Smooth muscle cell of the brain vasculature (primary cell): ENCODE measurements at places on chromosomes 5 and 9.

DNA sequence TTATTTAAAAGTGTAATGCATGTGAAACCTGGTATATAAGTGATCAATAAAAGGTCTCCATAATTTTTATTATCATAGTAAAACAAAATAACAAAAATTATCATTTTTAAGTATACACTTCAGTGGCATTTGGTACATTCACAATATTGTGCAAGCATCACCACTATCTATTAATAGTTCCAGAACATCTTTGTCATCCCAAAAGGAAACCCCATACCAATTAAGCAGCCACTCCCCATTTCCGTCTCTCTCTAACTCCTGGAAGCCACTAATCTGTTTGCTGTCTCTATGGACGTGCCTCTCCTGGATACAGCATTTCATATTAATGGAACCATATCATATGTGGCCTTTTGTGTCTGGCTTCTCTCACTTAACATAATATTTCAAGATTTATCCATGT is 7.6 kb downstream of the OLFML2A start:
- no peak for DNase-seq

- no peak for DNase-seq
These were observed 196.4 kb downstream of the CDK5RAP2 start for GRCh38 chr9:120383611-120383998.

DNA sequence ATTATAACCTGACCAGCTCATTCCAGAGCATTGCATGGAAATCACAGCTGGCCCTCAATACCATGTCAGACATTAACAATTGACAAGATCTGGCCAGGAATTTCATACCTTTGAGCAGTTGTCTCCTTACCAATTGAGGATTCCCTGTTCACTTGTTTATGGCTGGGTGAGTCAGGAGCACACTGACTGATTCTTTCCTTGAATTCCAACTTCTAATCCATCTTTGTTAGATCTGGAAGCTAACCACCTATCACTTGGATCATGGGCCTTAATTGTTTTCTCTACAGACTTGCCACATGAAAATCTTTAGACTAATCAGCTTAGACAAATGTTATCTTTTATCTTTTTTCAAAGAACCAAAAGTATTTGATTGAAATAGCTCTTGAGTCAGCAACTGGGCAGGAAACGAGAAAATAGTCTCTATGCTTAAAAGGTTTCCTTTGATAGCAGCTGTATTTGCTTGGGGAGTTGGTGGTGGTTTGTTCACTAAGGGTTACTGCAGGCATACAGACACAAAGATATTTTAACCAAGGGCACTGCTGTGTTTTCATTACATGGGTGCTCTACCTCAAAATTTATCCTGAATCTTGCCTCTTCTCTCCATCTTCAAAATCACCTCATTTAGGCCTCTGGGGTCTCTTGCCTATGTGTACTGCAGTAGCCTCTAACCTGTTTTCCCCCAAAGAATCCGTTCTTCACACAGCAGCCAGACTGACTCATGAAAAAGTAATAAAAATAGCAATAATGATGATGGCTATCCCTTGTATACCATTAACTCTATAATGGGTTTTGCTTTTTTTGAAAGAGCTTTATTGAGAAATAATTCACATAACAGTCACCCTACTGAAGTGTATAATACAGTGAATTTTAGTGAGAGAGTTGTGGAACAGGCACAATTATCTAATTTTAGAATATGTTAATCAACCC is 197.0 kb upstream of the NMUR2 start:
- DNase-seq: no peak

DNA sequence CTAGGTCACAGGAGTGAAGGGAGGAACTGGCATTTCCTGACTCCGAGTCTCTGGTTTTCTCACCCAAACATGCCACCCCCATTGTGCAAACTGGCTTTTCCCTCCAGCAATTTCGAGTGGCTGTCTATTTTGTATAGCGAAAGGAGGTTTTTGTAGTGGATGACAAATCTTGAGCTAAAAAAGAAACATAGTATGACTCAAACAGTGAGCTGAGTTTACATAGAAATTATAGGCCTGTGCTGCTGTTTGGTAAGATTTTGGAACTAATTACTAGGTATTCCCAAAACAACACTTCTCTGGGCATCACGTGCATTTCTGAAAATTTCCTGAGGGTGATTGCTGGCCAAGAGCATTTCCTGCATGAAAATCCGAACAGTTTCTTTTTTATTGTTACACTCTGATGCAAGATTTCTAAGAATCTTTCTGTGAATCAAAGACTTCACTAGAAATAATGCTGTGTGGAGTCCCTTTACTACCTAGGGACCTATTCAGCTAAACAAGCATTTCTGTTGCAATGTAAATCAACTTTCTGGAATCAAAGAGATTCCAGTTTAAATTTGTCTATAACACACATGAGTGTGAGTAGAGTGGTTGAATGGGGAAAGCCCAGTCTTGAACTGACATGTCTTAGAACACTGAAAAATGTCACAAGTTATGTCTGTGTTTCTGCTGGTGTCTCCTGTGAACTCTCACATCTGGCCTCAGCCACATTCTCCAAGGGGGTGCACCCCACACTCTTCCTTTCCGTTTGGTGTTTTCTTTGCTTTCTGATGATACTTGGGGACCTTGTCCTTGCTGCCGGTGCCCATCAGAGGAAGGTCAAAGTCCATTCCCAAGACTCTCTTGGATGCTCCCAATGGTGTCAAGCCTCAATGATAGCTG is 33.3 kb upstream of the DAPK1 start:
- no peak for DNase-seq

DNA sequence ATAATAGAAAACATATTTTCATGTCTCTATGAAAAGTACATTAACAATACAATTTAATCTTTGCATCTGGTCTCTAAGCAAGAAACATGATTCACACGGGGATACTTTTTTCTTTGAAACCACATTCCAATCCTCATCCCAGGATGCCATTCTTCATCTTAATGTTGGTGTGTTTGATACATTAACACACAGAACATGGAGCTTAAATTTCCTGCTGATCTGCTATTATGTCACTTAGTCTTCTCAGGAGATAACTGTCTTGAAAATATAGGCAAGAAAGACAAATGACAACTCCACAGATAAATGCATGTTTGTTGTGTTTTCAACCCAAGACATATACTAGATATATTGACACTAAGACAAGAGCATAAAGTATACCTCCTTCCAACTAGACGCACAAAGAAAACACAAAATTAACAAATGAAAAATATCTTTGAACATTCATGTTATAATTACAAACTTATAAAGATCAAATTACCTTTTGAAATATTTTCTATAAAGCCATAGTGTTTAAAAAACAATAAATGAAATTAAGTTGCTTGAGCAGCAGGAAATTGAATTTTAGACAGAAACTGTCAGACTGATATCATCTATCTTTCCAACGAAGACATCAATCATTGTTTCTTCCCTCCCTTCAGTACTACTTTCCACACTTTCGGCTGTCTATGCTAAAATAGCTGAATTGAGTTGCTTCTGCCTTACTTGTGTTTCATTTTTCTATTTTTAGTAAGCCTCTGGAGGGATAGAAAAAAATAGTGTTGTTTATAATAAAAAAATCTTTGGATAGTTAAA is 1676.7 kb upstream of the CDH9 start:
- no peak for DNase-seq

- DNase-seq: no peak
These were observed 2.8 kb upstream of the PFN3 start for GRCh38 chr5:177403102-177403791.

DNA sequence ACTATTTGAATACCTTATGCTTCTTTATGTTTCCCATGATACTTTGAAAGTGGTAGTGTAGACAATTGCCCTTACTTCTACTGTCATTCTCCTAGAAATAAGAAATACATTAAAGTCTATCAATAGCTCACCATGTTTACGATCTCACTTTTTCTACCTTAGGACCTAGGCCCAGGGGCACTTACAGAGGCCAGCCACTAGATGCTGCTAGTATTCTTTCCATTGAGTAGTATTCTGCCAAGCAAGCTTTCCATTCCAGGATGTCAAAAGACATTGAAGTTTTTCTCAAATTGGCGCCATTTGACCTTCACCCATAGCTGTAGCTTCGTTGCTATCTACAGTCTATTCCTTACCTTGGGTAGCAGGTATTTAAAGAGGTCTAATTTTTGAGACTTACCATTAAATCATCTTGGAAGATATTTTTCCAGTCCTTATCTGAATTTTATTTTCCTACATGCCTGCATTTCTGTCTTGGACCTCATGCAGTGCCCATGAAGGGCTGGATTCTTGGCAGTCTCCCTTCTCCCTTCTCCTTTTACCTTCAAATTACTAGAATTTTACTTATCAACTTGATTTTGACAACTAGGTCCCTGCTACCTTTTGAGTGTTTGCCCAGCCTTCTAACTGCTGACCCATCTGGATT is 246.0 kb upstream of the NUDT12 start:
- DNase-seq: peak; percentile 29

GRCh38 chr5:8851101-8851500 is 694.8 kb downstream of the SEMA5A start:
- no peak for DNase-seq

DNA sequence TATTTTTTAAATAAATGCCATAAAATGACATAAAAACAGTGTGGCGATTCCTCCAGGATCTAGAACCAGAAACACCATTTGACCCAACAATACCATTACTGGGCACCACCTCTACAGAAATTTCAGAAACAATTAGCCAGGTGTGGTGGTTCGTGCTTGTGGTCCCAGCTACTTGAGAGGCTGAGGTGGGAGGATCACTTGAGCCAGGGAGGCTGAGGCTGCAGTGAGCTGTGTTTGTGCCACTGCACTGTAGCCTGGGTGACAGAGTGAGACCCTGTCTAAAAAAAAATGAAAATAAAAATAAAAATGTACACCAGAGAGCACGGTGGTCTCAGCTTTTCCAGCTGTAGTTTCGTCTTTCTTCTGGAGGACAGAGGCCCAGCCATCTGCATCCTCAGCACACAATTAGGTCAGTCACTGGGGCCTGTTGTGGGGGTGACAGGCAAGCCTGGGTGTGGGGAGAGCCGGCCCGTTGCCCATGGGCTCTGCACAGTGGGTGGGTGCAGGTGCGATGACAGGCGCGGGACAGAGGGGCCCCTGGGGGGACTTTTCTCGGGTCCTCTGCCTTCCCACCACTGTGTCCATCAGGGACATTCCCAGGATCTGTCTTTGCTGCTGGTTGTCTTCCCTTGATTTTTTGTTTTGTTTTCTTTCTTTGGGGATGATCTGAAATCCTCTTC is 9.8 kb downstream of the COL5A1 start:
- DNase-seq: no peak

GRCh38 chr5:34476941-34477565 is 179.1 kb upstream of the RAI14 start:
- DNase-seq: no peak

DNA sequence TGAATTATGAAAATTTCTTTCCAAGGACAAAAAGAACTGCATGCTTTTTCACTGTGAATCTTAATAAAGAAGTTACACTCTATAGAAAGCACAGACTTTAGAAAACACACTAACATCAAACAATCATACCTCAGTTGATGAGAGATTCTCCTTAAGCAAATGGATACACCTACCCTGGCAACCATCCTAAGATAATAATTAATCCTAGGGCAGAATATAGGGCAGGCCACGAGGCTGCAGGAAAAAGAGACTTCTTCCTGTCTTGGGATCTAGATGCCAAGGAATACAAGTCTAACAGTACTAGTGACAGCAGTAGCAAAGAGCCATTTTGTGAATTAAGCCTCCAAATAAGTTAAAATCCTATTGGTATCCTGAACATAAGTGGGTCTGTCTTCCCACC is 395.4 kb downstream of the EFNA5 start:
- DNase-seq: no peak

DNA sequence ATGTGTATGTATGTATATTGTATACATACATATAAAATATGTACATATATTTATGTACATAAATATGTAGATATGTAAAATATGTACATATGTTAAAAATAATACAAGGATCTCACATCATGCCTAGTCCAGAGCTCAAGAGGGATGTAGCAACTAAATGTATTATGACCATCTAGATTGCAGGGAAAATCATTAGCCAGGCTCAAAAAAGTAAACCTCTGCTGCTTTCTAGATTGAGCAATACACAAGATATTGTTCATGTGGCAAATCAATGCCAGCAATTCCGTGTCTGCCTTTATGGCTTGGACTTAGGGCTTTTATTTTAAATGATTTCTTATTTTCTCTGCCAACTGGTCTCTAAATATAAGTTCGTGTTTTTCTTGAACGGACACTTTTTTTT is 65.2 kb downstream of the RAI14 start:
- no peak for DNase-seq

DNA sequence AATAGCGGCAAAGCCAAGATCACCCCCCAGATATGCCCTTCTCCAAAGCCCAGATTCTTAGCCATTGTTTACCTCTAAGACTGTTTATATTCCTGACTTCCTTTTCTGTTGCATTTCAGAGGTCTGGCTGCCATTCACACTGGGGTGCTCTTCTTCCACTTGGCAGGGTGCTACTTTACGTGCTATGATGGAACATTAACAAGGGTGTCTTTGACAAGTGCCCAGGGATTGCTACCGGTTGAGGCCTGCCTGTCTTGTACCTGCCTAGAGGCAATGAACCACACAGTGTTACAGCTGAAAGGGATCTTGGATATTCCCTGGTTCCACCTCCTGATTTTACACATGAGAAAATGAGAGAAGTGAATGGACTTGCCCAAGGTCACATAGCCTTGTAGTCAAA is 352.1 kb upstream of the KIF2A start:
- no peak for DNase-seq

GRCh38 chr5:96973532-96974401 is 37.9 kb downstream of the LNPEP start:
- DNase-seq: no peak

DNA sequence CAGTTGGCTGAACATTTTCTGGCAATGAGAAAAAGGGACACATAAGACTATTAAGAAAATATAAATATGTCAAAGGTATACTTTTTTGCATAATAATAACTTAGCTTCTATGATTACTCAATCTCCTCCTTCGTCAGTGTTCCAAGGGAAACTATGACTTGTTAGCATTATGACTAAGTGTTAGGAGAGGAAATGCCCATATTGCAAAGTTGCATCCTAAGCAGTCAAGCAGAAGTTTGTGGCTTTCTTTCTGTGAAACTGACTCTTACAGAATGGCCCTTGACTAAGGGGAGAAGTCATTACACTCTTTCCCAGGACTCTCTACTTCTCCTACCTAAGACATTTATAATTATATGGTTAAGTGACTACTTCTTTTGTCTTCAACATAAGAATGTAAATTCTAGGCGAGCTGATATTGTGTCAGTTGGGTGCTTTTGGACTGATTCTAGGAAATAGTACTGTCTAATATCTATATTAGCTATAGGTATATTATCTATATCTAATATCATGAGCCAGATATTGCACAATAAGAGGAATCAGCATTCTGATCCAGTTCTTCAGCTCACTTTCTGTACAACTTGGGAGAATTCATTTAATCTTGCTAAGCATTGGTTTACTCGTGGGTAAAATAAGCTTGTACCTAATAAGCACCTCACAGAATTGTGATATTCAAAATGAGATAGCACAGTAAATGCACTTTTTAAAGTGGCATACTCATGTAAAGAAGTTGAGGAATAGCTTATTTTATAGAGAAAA is 16.4 kb upstream of the SPINK6 start:
- DNase-seq: no peak

DNA sequence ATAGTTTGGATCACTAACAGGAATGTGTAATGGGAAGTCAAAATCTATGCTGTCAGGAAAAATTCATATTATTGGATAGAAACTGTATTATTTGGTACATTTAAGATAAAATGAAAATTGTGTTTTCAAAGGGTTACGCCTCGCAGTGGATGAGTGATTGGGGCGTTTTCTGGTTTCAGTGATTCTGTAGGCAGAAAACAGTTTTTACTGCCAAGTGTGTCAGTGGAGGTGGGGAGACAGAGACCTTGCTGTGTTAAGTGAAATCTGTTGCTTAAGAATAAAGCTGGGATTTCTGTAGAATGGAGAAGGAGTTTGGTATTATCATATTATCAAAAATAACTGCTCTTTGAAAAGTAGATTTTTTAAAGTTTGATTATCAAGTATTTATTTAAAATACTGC is 69.7 kb downstream of the GHR start:
- no peak for DNase-seq
